Activated CD8-positive, alpha-beta memory T cell treated with anti-CD3 and anti-CD28 coated beads for 1 hour (primary cell): ENCODE measurements at places on chromosomes 11 and 22.

DNA sequence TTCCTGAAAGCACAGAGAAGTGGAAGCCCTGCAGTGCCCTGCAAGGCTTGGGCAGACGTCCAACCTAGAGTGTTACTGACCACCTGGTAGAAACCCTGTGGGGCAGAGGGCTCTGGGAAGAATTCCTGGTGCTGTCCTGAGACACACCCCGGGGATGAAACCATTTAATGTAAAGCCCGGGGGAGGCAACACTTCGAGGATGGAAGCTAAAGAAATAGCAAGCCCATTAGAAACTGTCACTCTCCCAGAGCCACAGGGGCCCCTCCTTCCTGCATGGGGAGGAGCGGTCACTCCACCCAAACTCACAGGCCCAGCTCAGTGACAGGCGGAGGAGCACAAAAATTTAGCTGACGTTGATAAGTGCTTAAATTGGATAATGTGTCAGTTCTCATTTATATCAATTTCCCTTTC is 57.6 kb downstream of the NRXN2 start:
- DNase-seq, result no peak

- no peak for DNase-seq
Observed at GRCh38 chr11:104148706-104149105, 15.2 kb downstream of the PDGFD start.

- DNase-seq, result no peak
Observed at GRCh38 chr11:8030526-8031247, 43.5 kb downstream of the EIF3F start.

DNA sequence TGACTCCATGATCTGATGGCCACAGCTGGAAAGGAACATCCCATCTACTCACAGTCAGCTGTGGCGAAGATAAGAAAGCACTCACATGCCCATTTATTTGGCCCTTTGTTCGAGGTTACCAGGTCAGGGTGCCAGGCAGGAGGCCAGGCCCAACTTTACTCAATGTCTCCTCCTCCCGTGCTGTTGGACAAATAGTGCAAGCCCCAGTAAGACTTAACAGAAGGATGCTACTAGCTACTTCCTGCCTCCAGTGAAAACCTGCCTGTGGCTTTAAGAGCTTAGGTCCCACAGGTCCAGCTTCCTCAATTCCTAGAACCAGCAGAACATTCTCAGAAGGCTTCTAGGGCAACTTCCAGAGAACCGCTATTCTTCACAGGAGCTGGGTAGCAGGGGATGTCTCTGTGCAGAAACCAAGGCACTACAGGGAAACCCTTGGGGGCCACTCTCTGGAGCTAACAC is 12.9 kb upstream of the CRY2 start:
- no peak for DNase-seq

DNA sequence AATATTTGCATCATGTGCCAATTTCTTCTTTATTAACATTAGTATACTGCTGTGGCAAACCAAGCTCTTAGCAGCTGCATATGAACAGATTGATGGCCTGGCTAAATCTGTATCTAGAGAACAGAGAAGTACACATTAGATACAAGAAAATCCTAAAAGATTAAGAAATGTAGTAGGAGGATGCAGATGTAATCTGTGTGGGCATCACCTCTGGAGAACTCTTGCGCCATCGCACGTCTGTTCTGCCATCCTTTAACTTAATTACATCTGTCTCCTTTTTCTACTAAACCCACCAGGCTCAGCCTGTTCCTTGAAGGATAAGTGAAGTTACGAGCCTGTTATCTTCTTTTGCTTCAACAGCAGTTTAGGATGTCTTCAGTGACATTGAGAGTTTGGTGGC is 196.4 kb upstream of the PITPNB start:
- no peak for DNase-seq

DNA sequence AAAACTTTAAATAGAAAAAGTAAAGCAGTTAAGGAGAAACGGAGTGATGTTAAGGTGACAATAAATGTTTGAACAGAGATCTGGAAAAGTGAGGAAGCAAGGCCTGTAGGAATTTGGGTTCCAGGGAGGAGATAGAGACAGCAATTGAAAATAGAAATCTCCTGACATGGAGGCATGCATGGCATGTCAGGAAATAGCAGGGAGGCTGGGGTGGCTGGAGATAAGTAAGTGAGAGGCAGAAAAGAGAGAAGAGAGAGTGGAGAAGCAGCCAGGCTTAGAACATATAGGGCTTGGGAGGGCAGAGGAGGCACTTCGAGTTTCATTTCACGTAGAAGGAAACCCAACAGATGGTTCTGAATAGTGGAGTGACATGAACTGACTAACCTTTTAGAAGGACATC is 185.5 kb downstream of the LRRC4C start:
- DNase-seq, result no peak

- no peak for DNase-seq
Observed at GRCh38 chr11:75524665-75525432, 892 bp downstream of the GDPD5 start.

GRCh38 chr22:27461470-27461869 is 340.1 kb downstream of the MN1 start:
- DNase-seq, result no peak

- DNase-seq, result peak; percentile 48
Observed at GRCh38 chr11:72676861-72677341, 2.7 kb upstream of the PDE2A start.

DNA sequence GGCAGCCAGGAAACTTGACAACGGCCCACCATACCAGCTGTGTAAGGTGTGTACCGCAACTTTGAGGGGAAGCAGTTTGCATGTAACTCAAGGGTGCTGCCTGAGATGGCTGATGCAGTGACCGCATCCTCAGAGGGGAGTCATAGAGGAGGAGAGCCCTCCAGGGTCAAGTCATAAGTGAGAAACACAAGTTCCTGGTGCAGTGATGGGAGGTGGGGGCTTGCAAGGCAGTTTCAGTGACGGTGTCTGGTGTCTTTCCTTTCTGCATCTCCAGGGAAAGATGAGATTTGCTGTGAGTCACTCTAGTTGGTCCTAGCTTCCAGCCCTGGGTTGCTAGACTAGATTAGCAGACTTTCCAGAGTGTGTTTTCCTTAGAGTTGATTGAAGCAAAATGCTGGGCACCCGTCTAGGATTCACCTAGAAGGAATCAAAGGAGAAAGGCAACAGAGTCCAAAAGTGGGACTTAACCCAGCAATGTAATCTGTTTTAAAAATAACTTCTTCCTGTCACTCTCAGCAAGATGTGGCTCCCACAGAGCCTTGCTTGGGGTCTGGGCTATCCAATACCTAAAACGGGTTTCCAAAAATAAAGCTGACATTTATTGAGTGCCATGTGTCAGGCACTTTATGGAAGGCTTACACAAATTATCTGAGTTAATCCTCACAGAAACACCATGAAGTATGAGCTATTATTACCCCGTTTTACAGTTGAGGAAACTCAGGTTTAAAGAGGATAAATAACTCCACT is 265.4 kb upstream of the PLET1 start:
- no peak for DNase-seq

- no peak for DNase-seq
Observed at GRCh38 chr11:15053191-15053685, 20.2 kb upstream of the CALCB start.

- DNase-seq, result no peak
Observed at GRCh38 chr11:108726077-108726800, 61.4 kb downstream of the DDX10 start.

DNA sequence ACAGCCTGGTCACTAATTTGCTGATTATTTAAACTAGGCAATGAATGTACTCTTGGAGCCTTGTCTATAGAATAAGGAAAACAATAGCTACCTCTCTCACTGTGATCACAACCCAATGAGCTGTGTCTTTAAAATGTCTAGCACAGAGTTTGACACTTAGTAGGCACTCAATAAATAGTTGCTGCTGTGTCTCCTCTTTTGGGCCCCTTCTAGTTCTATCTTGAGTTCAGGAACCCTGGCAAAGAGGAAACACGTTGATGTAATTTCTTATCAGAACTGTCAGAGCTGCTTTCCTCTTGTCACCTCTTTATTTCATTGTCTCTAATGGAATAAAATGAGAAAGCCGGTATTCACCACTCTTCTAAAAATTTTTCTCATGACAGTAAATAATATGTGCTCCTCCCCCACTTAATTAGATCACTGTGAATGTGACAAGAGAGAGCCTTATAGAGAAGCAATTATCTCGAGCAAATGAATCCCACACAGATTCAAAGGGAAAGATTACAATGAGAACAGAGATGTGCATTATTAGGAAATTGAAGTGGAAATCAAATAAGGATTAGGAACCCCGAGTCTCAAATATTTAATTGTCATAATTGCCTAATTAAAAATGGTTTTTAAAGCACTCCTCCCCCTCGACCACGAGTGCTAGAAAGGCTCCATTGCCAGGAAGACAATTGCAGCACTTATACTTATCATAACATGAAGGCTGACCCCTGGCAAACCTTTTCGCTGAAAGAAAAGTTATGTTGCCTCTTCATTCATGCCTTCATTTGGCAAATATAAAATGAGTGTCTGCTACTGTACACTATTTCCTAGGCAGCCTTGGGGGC is 175.0 kb upstream of the BDNF start:
- DNase-seq, result no peak

DNA sequence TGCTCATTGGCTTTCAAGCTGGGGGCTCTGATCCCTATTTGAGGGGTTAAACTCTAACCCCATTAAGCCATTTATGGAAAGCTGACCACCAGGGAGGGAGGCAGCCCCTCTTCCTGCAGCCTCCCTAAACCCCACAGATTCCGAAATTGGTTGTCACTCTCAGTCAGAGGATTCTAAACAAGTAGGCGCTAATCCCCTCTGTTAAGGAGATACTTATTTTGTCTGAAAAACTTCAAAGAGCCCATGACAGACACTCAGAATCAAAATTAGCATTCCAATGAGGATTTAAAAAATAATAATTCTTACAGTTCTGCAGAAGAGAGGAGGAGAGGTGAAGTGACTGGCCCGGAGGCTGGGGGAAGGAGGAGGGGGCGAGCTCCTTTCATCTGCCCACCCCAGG is 69.7 kb upstream of the LMO1 start:
- DNase-seq, result no peak

GRCh38 chr11:111639226-111639925 is 37.1 kb downstream of the SIK2 start:
- DNase-seq, result no peak

DNA sequence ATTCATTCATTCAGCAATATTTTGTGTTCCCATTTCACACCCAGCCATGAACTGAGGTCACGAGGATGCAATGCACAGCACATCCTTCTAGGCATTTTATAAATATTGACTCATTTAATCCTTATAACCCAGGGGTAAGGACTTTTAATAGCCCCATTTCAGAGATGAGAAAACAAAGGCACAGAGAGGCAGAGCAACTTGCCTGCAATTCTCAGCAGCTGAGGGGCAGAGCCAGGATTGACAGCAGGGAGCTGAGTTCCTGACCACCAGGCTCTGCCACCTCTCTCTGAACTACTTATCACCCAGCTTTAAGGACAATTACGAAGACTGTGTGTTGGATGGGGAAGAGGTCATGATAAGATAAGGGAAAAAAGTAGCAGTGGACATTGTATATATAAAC is 12.8 kb upstream of the FGF3 start:
- DNase-seq, result no peak

DNA sequence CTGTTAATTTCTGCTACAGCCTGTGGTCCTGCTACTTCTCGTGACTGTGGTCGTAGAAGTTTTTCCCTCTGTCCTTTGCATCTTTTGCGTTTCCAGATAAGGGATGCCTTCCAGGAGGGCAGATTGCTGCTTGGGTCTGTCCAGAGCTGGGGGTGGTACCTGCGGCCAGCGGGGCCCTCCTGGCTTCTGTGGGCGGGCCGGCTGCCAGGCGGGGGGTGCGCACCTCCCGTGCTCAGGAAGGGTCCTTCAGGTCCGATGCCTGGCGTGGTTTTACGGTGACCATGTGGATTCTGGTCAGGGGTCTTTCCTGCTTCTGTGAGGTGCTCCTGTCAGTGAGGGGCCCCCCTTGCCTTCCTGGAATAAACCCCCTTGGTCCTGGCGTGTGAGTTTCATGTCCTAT is 84.8 kb downstream of the KCNQ1 start:
- DNase-seq, result no peak

DNA sequence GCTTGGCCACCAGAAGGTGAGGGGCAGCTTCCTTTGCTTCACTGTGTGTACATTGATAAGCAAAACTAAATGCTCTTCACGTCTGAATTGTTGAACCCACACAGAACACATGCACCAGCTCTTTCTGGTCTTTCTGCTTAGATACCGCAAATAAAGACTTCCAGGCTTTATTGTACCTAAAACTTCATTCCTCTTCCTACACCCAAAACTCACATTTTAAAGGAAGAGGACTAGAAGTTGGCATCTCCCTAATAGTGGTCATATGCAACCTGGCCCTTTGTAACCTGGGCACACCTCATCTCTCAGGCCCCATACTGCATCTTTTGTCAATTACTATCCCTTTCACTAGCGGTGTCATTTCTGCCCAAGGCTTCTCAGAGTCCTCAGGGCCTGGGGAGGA is 5.9 kb downstream of the SLC17A6 start:
- no peak for DNase-seq

DNA sequence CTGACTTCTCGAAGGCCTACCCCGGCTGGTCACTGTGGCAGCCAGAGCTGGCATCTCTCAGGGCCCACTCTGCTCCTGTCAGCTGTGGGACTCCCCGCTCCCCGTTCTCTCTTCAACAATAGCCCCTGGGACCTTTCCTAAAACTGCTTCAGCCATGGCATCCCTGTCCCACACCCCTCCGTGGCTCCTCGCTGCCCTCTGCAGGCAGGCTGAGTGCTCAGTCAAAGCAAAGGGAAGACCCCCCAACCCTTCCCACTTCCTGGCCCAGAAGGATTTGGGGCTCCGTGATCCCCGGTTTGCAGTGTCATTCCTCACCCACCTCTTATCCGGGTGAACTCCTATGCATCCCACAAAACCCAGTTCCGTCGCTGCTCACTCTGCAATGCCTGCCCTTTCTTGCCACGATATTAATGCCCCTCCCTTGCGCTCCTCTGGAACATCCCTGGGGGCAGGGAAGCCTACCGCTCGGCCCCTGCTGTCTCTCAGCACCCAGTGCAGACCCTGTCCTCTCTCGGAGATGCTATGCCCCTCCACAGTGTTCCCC is 1.6 kb upstream of the TH start:
- DNase-seq, result no peak

GRCh38 chr11:106327134-106327533 is 249.7 kb downstream of the AASDHPPT start:
- DNase-seq, result no peak

- DNase-seq, result no peak
Observed at GRCh38 chr11:64766881-64767280, 7.1 kb upstream of the PYGM start.
